ENCODE measurements at places on chromosomes 16 and 17. TPM values are rescaled to one million over a fixed set of nuclear protein-coding genes. Genes with fewer than 3 reads are reported as not detected.

GRCh38 chr17:77503293-77503655 lies 362.5 kb downstream of the SEC14L1 start:
- DNase-seq, result no peak

DNA sequence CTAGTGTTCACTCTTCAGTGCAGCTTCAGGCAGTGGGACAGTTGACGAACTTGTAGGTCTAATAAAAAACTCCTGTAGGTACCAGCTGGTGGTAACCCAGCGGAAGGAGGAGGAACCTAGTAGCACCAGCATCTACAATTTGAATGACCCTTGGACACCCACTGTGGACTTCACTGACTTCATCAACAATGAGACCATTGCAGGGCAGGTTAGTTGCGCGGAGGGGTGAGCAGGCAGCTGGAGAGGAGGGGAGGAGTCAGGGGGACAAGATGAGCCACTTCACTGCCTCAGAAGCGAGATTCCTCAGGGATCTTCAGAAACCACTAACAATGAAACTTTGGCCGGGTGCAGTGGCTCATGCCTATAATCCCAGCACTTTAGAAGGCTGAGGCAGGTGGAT lies 22.3 kb downstream of the AOC3 start:
- DNase-seq, result peak; percentile 22

- peak; percentile 26 for DNase-seq
Observed at GRCh38 chr17:8041249-8041928, 2.5 kb downstream of the ALOX15B start.

ZNF629 gene
- total RNA-seq, result 20.1 TPM

GNG13 gene
- not detected for total RNA-seq

GRCh38 chr16:86923656-86924055 lies 345.3 kb downstream of the FOXL1 start:
- no peak for DNase-seq

CES5A gene
- not detected for total RNA-seq

FOXN1 gene
- 0.34 TPM for total RNA-seq

PPM1D gene
- 19.5 TPM for total RNA-seq

CHRNE gene
- 0.29 TPM for total RNA-seq

- DNase-seq, result no peak
Observed at GRCh38 chr17:66123163-66123562, 68.8 kb downstream of the CEP112 start.

RNF157 gene
- 1.7 TPM for total RNA-seq

SLC16A11 gene
- 43.9 TPM for total RNA-seq

SMIM36 gene
- not detected for total RNA-seq

DNA sequence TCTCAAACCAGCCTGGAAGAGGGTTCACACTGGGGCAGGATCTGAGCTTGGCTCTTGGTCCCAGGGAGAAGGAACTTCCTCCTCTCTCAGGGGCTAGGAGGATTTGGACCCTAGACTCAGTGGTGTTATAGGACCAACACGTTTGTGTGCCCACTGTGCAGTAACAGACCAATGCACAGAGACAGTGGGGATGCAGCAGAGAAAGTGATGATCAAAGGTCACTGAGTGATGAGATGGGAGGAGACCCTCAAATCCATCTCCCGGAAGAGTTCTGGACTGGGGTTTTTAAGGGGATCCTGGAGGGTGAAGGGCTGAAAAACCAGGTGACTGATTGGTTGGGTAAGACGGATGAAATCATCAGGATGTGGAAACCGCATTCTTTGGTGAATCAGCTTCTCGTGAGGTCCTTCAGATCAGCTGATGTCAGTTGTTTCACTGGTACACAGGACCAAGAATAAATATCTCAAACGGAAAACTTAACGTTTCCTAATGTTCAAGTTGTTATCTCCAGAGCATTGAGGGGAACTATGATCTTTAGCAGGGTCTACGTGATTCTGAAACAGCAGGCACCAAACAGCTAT lies 3.3 kb upstream of the VAC14 start:
- no peak for DNase-seq

ACBD4 gene
- 17.6 TPM for total RNA-seq

HSF4 gene
- total RNA-seq, result 17.3 TPM

- peak; percentile 54 for DNase-seq
Observed at GRCh38 chr16:21277927-21278706, at the start of gene CRYM. CRYM (minus strand) TSS chr16:21278290; CDS start chr16:21278251, 39 bp downstream.

- DNase-seq, result peak; percentile 17
Observed at GRCh38 chr17:67995570-67996263, 552 bp downstream of the C17orf58 start.

GRCh38 chr17:27319541-27320221 lies 25.8 kb downstream of the WSB1 start:
- DNase-seq, result peak; percentile 94

DNA sequence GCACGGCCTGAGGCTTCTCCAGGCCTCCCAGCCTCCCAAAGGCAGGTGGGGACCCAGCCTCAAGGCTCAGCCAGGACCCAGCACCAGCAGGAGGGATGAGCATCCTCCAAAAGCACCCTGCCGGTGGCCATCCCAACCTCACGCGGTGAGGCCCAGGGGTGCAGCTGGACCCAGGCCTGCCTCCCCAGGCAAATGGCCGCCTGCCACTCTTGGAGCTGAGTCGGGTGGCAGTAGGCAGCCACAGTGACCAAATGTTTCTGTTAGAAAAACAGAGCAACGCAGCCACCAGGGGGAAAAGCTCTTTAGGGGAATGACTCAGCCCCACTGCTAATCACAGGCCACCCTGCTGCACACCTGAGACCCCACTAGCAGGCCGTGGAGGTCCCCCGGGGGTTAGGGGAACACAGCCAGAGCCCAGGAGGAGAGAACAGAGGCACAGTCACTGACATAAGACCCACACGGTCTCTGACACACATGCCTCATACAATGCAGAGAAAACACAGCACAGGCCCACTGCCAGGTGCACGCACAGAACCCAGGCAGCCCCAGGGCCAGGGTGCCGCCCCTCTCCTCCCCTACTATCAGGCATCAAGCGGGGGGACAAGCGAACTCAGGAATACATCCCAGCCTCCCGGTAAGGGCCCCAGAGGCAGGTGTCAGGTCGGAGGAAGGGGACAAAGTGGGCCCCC lies 12.4 kb downstream of the BCAR1 start:
- DNase-seq, result peak; percentile 57

- DNase-seq, result no peak
Observed at GRCh38 chr17:61683466-61683865, 92.4 kb upstream of the NACA2 start.

TOP2A gene
- total RNA-seq, result 2.0 TPM

DNA sequence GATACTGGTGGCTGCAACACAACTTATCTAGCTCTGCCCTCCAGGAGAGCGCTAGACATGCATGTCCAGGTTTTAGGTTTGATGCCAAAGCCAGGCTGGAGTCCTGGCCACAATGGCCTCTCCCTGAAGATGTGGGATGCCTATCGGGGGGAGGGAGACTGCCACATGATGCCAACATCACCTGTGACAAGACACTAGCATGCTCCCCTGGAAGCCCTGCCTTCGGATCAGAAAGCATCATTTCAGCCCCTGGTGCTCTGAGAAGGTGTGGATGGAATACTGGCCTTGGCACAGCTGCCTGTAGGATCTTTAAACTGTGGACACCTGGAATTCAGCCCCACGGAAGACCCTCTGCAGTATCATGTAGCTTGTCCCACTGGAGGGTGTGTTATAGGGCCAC lies 93.5 kb downstream of the SHISA6 start:
- no peak for DNase-seq

DNA sequence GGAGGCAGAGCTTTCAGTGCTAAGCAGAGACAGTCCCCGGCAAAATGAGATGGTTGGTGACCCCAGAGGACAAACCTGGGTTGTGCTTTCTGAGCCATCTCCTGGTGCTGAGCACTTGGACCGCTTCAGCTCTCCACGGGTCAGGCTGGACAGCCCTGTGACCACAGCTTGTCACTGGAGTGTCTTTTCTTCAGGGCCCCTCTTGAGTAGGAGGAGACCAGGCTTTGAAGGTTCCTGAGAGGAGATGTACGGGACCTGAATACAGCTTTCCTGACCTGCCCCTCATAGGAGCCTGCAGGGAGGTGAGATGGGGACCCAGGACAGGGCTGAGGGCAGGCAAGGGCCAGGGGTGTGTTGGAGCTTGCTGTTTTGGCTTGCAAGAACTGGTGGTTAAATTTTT lies 17.8 kb upstream of the ADGRG1 start:
- DNase-seq, result no peak

CACNG5 gene
- total RNA-seq, result not detected

DNA sequence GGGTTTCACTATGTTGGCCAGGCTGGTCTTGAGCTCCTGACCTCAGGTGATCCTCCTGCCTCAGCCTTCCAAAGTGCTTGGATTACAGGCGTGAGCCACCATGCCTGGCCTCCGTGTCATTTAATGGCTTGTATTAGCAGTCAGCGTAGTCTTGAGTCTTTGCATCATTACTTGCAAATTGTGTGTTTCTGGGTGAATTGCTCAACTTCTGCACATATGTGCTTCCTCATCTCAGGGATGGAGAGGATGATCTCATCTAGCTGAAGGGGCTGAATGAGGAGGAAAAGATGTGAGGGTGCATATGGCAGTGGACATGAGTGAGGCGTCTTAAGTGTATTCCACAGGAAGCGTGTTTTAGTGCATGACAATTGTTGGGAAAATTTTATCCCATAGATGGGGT lies 155.8 kb downstream of the SNX29 start:
- no peak for DNase-seq

GRCh38 chr17:80168371-80168770 lies 1.5 kb upstream of the CARD14 start:
- DNase-seq, result no peak

- no peak for DNase-seq
Observed at GRCh38 chr17:13953841-13954240, 115.5 kb upstream of the COX10 start.

DNA sequence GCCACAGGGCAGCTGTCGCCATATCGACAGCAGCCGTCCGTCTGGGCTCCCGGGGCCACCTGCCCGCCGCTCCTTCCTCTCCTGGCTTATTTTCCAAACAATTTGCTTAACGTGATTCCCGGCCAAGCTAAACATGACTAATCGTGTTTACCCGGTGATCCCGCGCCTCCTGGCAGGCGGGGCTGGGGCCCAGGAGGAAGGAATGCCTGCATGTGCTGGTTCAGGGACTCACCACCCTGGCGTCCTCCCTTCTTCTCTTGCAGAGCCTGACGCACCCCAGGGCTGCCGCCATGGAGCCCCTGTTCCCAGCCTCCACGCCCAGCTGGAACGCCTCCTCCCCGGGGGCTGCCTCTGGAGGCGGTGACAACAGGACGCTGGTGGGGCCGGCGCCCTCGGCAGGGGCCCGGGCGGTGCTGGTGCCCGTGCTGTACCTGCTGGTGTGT lies 6.1 kb downstream of the SSTR5 start:
- DNase-seq, result no peak

DNA sequence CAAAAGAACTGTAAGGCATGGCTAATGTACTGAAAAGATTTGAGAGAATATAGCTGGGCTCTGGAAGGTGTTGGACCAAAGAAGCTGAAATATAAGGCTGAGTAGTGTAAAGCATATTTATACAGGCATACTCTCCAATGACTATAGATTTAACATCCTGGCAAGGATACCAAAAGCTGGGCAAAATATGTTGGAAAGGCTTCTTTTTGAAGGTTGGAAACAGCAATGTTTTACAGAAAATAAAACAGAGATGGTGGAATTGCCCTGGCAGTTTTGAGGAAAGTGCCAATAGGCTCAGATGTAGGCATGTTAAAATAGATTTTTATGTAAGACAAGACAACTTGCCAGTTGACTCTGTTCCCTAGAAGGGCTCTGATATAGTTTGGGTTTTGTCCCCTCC lies 184.1 kb upstream of the SHISA6 start:
- no peak for DNase-seq

DNA sequence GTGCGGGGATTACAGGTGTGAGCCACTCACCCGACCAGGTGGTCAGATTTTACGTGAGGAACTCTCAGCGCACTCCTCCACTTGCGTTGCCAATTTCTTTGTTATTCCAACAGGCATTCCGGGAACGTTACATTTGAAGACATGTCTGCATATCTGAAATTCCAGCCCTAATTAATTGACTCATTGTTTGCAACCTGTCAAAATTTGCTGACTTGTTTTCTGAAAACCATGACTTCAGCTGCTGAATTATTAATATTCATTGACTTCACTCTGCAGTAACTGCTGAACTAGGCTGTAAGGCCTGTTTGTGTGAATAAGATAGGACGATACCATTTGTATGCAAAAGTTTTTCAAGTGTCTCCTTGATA lies 16.6 kb downstream of the G6PC1 start:
- no peak for DNase-seq

DNA sequence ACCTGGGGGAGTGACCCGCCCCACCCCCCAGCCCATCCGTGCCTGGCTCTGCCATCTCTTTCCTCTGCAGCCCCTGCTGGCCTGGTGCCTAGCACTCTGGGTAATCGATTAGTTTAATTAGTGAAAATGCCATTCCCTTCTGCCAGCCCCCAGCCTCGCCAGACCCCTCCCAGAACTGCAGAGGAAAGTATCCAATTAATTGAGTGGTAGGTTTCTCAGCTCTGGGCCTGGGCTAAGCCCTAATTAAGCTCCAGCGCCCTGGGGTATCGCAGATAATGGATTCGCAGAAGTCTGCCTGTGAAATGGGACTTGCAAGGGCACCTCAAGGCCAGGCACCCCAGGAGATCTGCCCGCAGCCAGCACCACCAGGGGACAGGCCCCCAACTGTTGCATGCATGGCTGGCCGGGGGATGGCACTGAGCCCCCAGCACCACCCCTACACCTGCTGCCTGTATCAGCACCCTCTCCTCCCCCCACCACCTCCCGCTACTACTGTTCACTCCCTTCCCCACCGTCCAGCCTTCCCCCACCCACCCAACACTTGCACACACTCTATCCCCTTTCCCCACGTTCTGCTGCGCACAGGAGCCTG lies 19.7 kb upstream of the SPPL2C start:
- DNase-seq, result no peak

LYRM1 gene
- total RNA-seq, result 39.7 TPM

COG4 gene
- 39.6 TPM for total RNA-seq

GRCh38 chr17:33163533-33164168 lies 129.4 kb downstream of the ASIC2 start:
- DNase-seq, result no peak

KRTAP4-4 gene
- not detected for total RNA-seq

GRCh38 chr16:31251435-31251834 lies 8.3 kb upstream of the ITGAM start:
- DNase-seq, result no peak

GRCh38 chr17:68790492-68790891 lies 164.7 kb downstream of the ABCA8 start:
- DNase-seq, result no peak

DNA sequence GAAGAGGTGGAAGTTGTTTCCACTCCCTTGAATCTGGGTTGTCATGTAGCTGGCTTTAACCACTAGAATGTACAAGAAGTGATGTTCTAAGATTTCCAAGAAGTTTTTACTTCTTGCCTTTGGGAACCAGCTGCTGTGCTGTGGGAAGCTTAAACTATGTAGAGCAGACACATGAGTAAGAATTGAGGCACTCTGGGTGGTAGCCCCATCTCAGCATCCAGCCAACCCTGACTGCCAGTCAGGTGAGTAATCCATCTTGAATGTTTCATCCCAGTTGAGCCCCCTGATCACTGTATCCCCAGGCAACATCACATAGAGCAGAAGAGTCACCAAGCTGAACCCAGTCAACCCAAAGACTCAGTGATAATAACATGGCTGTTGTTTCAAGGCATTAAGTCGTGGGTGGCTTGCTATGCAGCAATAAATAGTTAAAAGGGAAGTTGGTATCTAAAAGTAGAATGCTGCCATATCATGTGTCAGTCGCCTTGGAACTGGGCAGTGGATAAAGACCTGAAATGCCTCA lies 62.8 kb upstream of the GPR139 start:
- no peak for DNase-seq

MYH2 gene
- not detected for total RNA-seq

- no peak for DNase-seq
Observed at GRCh38 chr17:45117334-45117733, 15.0 kb downstream of the PLCD3 start.

Data from thyroid gland (tissue), 4 donors.